ENCODE measurements at places on chromosomes 6 and 20.

DNA sequence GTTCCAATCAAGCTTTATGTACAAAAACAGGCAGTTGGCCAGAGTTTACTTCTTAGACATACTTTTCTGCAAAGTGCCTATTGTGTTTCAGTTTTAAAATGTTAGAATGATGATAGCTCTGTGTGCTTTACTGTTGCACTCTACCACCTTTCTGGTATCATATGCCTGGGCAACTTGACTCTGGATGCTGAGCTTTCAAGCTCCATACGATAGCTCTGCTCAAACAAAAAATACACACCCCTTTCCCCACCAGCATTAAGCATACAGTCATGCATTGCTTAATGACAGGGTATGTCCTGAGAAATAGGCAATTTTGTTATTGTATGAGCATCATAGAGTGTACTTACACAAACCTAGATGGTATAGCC, 123.1 kb downstream of the RCAN2 start:
- no peak for DNase-seq

GRCh38 chr6:2986722-2987221, 12.9 kb upstream of the NQO2 start:
- no peak for DNase-seq

DNA sequence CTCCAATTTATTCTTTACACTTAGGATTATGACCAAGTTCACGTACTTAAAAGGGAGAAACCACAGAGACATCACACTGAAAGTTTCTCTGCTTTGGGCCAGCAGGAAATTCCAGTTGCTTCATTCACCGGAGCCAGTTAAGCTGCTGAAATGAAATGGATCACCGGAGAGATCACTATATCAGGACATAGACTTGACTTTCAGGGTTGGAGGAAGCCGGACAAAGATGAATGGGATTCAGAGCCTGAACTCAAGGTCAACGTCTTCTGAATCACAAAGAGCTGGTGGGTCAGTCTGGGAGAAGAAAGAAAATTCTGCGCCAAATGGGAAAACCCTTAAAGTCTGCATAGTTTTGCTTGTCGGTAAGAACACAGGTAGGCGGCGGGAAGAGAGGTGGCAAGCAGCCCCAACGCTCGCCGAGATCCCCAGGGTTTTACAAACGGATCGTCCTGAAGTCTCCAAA, 81.9 kb upstream of the CCDC28A start:
- DNase-seq, result no peak

GRCh38 chr6:111559188-111560097, 46.2 kb downstream of the TRAF3IP2 start:
- no peak for DNase-seq

DNA sequence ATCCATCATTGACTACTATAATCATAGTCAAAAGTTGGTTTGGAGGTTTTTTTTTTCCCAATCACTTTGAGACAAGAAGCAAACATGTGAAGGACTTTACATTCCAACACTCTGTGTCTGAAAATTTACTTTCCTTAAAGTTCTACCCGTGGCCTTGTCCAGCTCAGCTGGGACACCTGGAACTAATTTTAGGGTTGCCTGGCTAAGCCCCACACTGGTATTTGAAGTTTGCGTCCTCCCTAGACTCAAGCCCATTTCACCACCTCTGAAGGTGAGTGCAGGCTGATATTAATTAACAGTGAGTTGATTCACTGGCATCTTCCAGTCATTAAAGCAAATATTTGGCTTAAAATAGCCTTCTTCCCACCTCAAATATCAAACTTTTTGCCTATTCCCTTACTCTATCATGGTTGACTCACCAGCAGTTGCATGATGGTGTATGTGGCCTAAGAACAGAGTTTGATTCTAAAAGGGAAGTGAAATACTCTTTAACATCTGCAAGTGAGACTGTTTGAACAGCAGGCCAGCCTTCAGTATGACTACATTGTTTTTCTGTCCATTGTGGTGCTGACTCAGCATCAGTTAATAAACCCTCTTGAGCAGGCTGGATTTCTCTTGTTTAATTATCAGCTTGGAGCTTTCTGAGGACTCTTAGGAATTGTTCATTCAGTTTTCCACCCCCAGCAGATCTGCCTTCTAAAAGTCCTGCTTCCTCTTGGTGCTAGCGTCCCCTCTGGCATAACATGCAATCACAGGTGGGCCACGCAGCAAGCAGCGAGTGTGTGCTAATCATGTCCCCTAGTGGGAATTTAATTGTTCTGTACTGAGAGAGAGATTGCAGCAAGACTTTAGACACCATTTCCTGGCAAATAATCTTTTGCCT, 1.8 kb upstream of the PRDM1 start:
- no peak for DNase-seq

DNA sequence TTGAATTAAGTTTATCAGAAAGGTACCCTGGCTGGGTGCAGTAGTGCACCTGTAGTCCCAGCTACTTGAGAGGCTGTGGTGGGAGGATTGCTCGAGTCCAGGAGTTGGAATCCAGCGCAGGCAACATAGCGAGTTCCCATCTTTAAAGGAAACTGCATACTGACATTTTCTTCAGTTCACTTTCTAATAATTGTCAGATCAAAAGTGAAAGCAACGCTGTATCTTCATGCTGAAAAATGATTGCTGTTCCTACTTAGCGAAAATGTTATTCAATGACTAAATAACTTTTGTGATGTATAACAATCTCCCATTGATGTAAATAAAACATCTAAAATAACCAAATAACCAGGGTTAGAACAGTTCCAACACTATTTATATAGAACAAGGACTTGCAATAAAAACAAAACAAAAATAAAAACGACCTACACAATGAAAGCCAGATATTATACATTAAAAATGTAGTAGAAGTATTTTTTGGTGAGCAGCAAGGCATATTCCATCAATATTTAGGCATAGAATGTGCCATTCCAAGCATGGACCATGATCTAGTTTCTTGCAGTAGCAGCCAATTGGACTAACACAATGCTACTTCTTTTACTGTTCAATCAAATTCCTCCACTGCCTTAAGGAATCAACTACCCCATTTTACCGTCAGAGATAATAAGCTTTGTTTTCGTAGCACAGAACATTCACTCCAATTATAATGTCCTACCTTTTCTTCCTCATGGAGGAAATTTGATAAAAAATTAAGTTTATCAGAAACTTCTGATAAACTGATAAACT, 1.5 kb downstream of the LATS1 start:
- no peak for DNase-seq

- peak; percentile 47 for DNase-seq
Measured at GRCh38 chr6:79949233-79949632, 1.9 kb upstream of the ELOVL4 start.

DNA sequence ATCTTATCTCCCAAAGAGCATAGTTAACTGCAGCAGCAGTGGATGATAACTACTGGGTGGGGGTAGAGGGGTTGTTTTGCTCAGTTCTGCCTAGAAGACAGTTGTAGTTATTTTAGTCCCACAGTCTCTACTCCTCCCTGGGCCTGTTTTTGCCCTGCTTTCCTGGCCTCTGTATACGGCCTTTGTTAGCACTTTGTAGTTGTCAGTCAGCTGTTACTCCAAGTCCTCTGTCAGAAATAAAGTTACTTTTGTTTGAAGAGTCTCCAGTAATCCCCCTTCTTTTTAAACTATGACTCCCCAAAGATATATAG, 113.9 kb downstream of the SLC16A10 start:
- no peak for DNase-seq

- DNase-seq, result no peak
Measured at GRCh38 chr6:166031275-166031674, 136.4 kb downstream of the TBXT start.

GRCh38 chr6:6826095-6826901, 237.8 kb downstream of the LY86 start:
- no peak for DNase-seq

DNA sequence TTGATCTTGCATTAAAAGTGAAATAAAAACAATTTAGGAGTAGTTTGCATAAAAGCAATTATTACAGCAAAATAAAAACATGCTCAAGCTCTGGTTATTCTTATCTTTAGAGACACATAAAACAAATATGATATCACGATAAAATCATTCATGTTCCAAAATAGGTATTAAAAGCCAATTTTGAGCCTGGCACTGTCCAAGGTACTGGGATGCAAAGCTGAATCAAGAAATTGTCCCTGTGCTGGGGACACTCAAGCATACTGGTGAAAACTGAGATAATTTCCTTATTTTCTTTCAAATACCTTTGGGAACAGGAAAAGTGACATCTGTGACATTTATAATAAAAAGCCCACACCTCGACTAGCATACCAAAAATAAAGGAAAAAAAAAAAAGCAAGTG, 931 bp upstream of the MTCL3 start:
- DNase-seq, result no peak

- no peak for DNase-seq
Measured at GRCh38 chr6:84442208-84442607, 214.8 kb upstream of the CEP162 start.

- DNase-seq, result no peak
Measured at GRCh38 chr6:25536781-25537180, 115.2 kb upstream of the SCGN start.

GRCh38 chr20:62815066-62815991, 1.5 kb upstream of the COL9A3 start:
- no peak for DNase-seq

All from T follicular helper cell (primary cell).